Dermis blood vessel endothelial cell (primary cell): ENCODE measurements at places on chromosomes 1 and 21.
A peak's percentile ranks its signal among the peaks of the same experiment; 100 is the strongest.

GRCh38 chr1:146039844-146040194, 18.3 kb upstream of the HJV start:
- no peak for DNase-seq

DNA sequence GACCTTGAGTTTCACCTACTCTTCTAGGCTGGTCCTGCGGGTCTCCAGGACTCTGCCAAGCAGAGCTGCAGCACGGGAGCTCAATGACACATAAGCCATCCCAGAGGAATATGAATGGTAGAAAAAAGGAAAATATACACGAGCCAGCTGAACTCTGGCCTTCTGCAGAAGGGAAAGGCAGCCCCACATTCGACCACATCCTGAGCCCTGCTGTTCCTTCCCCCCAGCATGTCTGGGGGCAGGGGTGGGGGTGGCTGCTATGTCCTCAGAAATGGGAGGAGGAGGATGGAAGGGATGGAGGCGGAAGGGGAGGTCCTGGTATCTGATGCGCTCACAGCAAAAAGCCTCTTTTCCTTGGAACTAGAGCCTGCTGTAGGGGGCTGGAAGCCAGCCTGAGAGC, 12.1 kb upstream of the KDF1 start:
- DNase-seq = no peak

GRCh38 chr1:59814180-59814900, 409 bp upstream of the HOOK1 start:
- DNase-seq = no peak

DNA sequence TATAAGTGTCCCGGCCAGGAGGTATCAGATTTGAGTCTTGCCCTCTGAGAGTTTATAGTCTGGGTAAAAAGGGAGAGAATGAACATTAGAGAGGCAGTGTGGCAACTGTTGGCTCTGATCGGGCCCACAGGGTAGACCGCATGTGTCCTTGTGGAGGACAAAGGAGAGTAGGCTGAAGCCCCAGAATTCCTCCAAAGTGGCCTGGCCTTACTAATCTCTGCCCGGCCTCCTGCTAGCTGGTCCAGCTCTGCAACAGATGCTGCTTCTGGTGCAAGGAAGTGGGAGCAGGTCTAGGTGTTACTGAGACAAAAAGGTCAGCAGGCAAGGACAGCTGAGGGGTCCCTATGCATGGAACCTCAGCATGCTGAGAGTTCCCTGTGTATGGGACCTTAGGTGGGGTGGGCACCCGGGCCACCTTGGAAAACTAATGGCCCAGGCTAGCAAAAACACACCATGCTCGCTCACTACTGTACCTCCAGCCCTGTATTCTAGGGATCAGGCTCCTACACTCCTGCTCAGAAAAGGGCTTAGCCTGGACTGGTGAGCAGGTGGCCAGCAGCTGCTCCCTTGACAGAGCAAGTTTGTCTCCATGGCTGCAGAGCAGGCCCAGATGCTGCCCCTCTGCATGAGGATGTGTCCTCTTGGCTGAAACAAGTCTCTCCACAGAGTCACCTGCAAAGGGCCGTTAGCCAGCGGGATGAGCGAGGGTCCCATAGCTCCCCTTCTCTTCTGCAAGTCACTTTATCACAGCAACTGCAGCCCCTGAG, 30.3 kb upstream of the RGS16 start:
- DNase-seq = no peak

DNA sequence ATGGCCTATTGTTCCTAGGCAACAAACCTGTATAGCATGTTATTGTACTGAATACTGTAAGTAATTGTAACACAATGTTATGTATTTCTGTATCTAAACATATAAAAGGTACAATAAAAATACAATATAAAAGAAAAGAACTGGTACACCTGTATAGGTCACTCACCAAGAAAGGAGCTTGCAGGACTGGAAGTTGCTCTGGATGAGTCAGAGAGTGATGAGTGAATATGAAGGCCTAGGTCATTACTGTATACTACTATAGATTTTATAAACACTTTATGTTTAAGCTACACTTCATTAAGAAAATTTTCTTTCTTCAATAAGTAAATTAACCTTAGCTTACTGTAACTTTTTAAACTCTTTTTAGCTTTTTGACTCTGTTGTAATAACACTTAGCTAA, 559.9 kb downstream of the PLPP3 start:
- no peak for DNase-seq

GRCh38 chr1:1564268-1564667, 10.4 kb downstream of the SSU72 start:
- no peak for DNase-seq

DNA sequence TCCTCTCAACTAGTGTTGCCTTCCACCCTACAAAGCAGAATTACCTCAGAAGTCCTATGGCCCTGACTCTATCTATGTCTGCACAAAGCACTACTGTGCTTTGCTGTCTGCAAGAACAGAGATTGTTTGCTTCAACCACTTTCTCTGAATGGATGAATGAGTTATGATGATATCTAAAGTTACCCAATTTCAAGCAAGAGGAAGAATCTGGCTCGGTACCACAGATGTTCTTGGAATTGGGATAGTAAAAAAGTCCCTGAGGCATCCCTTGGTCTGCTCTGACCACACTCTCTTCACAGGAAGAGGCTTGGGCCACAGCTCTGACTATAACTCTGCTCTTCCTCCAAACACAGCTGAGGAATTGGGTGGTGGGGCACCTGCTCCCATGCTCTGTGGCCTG, 31.2 kb downstream of the MTARC1 start:
- DNase-seq = no peak

DNA sequence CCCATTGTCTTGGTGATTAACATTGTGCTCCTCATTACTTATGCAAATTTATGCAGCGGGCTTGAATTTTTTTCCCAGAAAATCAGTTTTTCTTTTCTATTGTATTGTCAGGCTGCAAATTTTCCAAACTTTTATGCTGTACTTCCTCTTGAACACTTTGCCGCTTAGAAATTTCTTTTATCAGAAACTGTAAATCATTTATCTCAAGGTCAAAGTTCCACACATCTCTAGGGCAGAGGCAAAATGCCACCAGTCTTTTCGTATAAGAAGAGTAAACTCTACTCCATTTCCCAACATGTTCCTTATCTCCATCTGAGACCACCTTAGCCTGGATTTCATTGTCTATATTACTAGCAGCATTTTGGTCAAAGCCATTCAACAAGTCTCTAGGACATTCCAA, 113.9 kb upstream of the OLFM3 start:
- no peak for DNase-seq

GRCh38 chr1:247175458-247175857, 3.6 kb upstream of the ZNF124 start:
- no peak for DNase-seq

DNA sequence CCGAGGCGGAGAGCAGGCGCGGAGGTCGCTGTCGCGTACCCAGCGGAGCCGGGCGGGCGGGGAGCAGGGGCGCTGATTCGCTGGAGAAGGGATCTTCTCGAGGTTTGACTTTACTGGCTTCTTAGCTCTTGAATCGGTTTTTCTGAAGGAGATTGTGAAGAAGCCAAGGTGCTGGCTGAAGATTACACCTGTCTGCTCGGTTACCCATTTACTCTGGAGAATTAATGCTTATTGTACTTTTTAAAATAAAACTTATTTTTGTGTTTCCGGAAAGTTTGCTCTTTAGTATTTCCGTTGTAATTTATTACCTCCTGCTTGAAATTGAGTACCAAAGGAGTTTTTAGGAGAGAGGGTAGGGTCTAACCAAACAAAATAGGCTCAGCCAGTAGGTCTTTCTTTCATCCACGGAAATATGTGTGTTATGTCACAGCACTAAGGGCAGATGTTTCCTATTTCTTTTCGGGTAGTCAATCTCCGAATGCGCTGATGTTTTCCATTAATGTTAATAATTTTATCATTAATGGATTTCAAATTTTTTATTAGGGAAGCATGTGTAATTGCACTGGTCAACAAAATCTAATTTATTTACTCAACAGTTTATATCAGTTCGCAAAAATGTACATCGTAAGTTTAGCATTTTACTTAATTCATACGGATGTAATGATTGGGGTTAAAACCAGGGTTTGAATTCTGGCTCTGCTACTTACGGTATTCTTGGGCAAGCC, 510 bp upstream of the GNG5 start:
- peak; percentile 49 for DNase-seq

GRCh38 chr1:30375156-30375555, 348.2 kb downstream of the MATN1 start:
- DNase-seq = no peak
